ENCODE measurements at places on chromosomes 11 and 22.
A peak's percentile ranks its signal among the peaks of the same experiment; 100 is the strongest.

GRCh38 chr22:43554259-43554636 lies 142.4 kb downstream of the MPPED1 start:
- DNase-seq = no peak

- DNase-seq = no peak
Observed at GRCh38 chr22:39182478-39183030, 30.1 kb upstream of the CBX7 start.

DNA sequence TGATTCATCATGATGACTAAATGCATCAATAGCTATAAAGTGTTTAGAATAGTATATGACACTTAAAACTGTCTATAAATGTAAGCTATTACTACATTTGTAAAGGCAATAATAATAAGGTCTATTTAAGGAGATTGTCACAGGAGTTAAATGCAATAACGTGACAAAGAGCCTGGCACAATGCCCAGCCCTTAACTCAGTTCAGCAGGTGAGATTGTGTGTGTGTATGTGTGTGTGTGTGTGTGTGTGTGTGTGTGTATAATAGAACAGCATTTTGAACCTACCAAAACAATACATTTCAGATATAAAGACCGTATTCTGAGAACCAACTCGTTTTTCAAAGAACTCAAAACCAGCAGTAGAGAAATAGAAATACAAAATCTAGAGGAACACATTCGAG lies 177.5 kb downstream of the MYO18B start:
- peak; percentile 71 for DNase-seq

GRCh38 chr11:126357055-126357962 lies 1.8 kb downstream of the ST3GAL4 start:
- DNase-seq = no peak

- no peak for DNase-seq
Observed at GRCh38 chr11:19604679-19605375, 107.8 kb upstream of the NAV2 start.

GRCh38 chr11:104333977-104334376 lies 170.0 kb upstream of the PDGFD start:
- no peak for DNase-seq

GRCh38 chr11:4102711-4103110 lies 8.1 kb downstream of the RRM1 start:
- DNase-seq = no peak

DNA sequence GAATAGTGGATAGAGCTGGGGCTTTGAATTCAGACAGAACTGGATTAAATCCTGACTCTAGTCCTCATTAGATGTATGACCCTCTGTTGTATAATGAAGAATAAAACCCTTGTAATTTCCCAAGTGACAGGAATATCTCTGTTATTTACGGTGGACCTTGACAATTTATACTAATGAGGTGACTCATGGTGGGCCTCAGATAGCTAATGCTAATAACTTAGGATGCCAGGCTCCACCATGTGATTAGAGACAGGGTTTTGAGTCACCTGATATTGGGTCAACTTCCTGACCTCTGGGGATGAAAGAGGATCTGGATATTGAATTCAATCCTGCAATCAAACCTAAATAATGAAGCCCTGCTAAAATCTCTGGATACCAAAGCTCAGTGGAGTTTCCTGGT lies 33.6 kb downstream of the OSBP start:
- no peak for DNase-seq
